CD4-positive, alpha-beta T cell (primary cell): ENCODE measurements at places on chromosomes 2 and 18.

- no peaks in the 10 kb centered on the region for H3K36me3 ChIP-seq
- no peak overlapping the region for H3K27ac ChIP-seq
- H3K4me3 ChIP-seq: no peak overlapping the region
- no peaks in the 10 kb centered on the region for H3K4me1 ChIP-seq
Observed at GRCh38 chr2:198441246-198441645, 636.9 kb downstream of the PLCL1 start.

GRCh38 chr2:99786636-99787390 is 297.0 kb upstream of the REV1 start:
- no peaks in the 10 kb centered on the region for H3K4me1 ChIP-seq
- H3K36me3 ChIP-seq: no peaks in the 10 kb centered on the region
- DNase-seq: no peak
- H3K4me3 ChIP-seq: no peak overlapping the region

DNA sequence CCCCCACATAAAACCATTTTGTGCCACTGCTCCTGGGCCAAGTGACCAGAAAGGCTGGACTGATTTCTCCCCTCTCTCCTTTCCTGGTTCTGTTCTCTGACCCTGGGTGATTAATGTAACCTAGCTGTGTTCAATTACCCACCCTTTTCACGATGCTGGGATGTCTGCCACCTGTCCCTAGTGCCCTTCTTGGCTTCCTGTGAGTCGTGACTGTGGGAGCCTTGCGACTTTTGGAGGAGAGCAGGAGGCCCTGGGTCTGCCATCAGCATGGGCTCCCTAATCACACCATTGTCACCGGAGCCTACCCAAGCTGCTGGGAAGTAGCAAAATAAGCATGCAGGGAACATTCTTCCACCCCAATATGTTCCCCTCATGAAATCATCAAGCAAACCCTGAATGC is 38.3 kb downstream of the SRSF7 start:
- no peak for DNase-seq
- H3K27ac ChIP-seq: no peak overlapping the region
- H3K36me3 ChIP-seq: peaks cover 27% of the 10 kb centered on the region

- no peaks in the 10 kb centered on the region for H3K27me3 ChIP-seq
- H3K4me1 ChIP-seq: peaks cover 3% of the 10 kb centered on the region
- no peak for DNase-seq
- H3K36me3 ChIP-seq: peaks cover 47% of the 10 kb centered on the region
- H3K27ac ChIP-seq: no peak overlapping the region
- no peak overlapping the region for H3K4me3 ChIP-seq
Observed at GRCh38 chr2:238015705-238016104, 45.1 kb upstream of the SCLY start.

- no peak overlapping the region for H3K27ac ChIP-seq
- no peak overlapping the region for H3K4me3 ChIP-seq
- no peaks in the 10 kb centered on the region for H3K36me3 ChIP-seq
- DNase-seq: no peak
Observed at GRCh38 chr2:108119492-108119891, 120.3 kb upstream of the SULT1C3 start.

DNA sequence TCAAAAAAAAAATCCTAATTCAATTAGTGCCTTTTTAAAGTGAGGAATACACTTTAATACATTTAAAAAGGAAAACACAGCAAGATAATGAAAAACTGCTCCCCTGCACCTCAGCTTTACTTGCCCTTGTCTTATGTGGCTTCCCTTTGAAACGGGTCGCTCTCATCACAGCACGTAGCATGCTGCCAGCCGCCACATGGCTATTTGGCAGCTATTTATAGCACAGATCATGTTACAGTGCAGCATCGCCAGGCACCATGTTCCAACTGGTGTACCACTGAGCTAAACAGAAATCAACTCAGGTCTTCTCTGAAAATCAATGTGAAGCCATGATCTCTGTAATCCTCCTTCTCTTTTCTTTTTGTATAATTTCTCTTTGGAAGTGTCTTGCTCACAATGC is 65.1 kb downstream of the TMEM182 start:
- no peak for DNase-seq
- H3K27ac ChIP-seq: no peak overlapping the region
- no peak overlapping the region for H3K4me3 ChIP-seq
- no peaks in the 10 kb centered on the region for H3K36me3 ChIP-seq

- no peak overlapping the region for H3K4me3 ChIP-seq
- H3K27me3 ChIP-seq: no peaks in the 10 kb centered on the region
- H3K27ac ChIP-seq: no peak overlapping the region
- no peaks in the 10 kb centered on the region for H3K36me3 ChIP-seq
Observed at GRCh38 chr2:214471382-214471781, 60.5 kb downstream of the VWC2L start.

DNA sequence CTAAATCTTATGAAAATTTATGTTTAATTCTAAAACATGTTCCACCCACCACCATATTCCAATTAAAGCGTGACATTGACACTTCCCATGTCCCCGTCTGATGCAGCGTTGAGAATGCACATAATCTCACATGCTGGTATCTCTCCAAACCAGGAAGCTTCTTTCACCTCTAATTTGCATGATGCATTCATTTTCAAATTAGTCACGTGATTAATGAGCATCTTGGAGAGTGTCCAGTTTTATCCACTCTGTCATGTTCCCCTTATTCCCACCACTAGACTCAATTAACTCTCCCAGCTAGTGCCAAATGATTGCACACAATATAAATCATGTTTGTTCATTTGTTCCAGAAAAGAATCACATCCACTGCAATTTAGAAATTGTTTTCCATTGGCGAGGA is 105.8 kb downstream of the RIT2 start:
- no peak for DNase-seq
- no peaks in the 10 kb centered on the region for H3K27me3 ChIP-seq
- H3K27ac ChIP-seq: no peak overlapping the region
- no peaks in the 10 kb centered on the region for H3K36me3 ChIP-seq
- no peak overlapping the region for H3K4me3 ChIP-seq
- H3K4me1 ChIP-seq: no peaks in the 10 kb centered on the region

GRCh38 chr2:11799826-11800225 is 53.4 kb downstream of the LPIN1 start:
- peaks cover 92% of the 10 kb centered on the region for H3K36me3 ChIP-seq
- H3K4me1 ChIP-seq: no peaks in the 10 kb centered on the region
- H3K27me3 ChIP-seq: no peaks in the 10 kb centered on the region

DNA sequence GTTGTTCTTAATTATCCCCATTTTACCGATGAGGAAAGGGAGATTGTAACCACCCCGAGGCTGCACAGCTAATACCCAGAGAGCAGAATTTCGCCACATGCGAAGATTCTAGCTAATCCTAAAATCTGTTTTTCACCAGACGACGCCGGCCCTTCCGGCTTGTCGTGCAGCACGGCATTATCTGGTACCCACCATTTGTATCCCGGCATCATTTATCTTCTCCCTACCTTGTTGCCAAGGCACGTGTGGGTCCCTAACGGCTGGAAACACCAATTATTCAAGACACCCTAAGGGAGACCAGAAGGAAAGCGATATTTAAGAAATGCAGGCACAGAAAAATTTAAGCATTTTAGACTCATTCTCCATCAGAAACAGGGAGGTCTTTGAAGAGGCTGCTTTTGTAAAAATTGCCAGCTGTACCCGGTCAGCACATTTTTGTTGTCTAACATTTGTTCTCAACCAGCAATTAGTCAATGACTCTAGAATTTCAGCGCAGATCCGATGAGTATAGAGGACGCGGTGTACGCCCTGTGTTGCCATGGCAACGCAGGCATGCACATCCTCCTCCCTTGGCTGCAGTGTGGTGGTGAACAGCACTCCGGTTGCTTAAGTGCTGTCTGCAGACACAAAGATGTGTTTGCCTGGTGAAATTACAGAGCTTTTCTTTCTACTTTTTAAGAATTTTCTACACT is 111.6 kb downstream of the AGAP1 start:
- no peaks in the 10 kb centered on the region for H3K4me1 ChIP-seq
- no peaks in the 10 kb centered on the region for H3K36me3 ChIP-seq
- H3K27me3 ChIP-seq: no peaks in the 10 kb centered on the region
- H3K27ac ChIP-seq: no peak overlapping the region
- DNase-seq: no peak

DNA sequence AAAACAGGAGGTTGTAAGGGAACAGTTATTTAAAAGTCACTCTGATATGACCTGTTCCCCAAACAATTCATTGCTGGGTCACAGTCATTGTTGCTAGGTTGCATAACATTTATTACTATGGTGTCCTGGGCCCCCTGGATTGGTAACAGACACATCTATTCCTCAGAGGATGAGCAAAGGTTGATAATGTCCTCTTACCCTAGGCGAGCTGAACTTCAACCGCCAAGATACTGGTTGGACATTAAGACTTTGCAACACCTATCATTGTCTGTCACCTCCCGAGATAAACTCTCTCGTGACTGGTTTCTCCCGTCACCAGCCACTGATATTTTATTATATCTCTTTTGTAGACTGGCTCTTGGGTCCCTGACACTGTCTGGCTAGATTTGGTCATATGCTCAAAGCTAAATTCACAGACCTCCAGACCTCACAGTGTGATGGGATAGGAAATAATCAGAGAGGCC is 361.3 kb downstream of the ZNF521 start:
- no peak for DNase-seq
- no peak overlapping the region for H3K4me3 ChIP-seq
- no peaks in the 10 kb centered on the region for H3K4me1 ChIP-seq
- H3K27ac ChIP-seq: no peak overlapping the region
- no peaks in the 10 kb centered on the region for H3K27me3 ChIP-seq

DNA sequence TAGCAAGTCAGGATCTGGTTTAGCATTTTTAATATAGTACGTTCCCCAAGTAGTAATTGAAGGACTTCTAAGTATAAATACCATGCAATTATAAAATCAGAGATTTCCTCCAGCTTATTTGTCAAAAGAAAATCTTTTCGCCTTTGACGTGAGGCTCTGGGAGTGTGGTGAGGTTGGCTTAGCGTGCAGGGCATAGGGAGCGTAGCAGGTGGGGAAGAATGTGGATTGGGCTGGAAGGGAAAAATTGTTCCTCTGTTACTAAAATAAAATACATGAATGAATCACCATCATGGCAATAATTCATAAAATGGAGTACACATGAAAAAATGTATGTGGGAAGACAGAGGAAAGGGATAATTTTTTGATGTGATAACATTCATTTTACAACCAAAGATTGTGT is 5.4 kb upstream of the IL1RL2 start:
- DNase-seq: no peak
- no peaks in the 10 kb centered on the region for H3K27me3 ChIP-seq
- no peaks in the 10 kb centered on the region for H3K36me3 ChIP-seq
- no peaks in the 10 kb centered on the region for H3K4me1 ChIP-seq
- no peak overlapping the region for H3K4me3 ChIP-seq

DNA sequence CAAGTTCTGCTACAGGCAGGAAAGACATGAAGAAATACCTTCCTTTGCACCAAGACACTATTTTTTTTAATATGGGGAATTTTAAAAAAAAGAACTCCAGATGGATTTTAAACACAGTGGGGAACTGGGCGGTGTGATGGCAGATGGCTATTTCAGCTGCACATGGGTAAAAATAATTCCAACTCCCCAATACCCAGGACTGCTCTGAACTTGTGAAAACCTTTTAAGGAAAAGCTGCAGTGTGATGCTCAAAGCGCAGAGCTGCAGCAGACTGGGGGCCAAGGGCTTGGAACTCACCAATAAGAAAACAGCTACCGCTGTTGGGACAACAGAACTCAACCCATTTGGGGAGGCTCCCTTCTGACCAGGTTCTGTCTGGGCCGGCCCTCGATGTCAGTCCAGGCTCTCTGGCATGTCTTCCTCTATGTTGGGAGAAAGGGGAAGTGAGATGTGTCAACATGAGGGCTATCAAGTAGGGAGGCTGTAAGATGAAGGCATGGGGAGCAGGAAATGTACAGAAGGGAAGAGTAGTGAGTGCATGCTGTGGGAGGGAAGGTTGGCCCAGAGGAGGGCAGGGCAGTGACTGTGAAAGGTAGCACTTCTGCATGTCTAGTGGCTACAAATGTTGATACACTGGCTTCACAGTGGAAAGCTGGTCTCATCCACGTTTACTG is 64.0 kb upstream of the SLC14A2 start:
- H3K36me3 ChIP-seq: no peaks in the 10 kb centered on the region
- no peak overlapping the region for H3K27ac ChIP-seq
- H3K27me3 ChIP-seq: no peaks in the 10 kb centered on the region
- no peaks in the 10 kb centered on the region for H3K4me1 ChIP-seq
- DNase-seq: no peak
- no peak overlapping the region for H3K4me3 ChIP-seq

DNA sequence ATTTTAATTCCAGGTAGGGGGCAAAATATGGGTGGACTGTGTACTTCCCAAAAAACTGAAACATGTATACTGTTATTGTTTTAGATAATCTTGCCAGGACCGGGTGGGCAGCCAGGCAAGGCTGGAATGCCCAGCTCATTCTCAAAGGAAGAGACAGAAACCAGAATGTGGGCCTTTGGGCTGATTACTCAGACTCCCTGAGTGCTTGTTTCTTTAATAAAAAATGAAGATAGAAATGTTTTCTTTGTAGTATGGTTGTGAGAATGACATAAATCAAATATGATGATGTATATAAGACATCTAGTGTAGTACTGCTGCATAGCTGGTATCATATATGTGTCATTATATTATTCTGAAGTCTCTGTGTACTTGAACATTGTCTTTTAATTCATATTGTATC is 231.6 kb upstream of the NT5C1B start:
- no peak overlapping the region for H3K27ac ChIP-seq
- no peaks in the 10 kb centered on the region for H3K27me3 ChIP-seq
- H3K4me1 ChIP-seq: no peaks in the 10 kb centered on the region
- no peak for DNase-seq
- H3K4me3 ChIP-seq: no peak overlapping the region

- DNase-seq: no peak
- no peak overlapping the region for H3K27ac ChIP-seq
- H3K4me3 ChIP-seq: no peak overlapping the region
- no peaks in the 10 kb centered on the region for H3K36me3 ChIP-seq
Observed at GRCh38 chr2:3669656-3670055, 11.7 kb downstream of the ALLC start.

- no peaks in the 10 kb centered on the region for H3K36me3 ChIP-seq
- H3K27me3 ChIP-seq: no peaks in the 10 kb centered on the region
- H3K4me3 ChIP-seq: no peak overlapping the region
- peaks cover 14% of the 10 kb centered on the region for H3K4me1 ChIP-seq
- H3K27ac ChIP-seq: no peak overlapping the region
Observed at GRCh38 chr2:28654663-28655320, 96.8 kb upstream of the PPP1CB start.

GRCh38 chr2:28471214-28471613 is 24.6 kb upstream of the PLB1 start:
- DNase-seq: no peak
- H3K36me3 ChIP-seq: no peaks in the 10 kb centered on the region
- H3K4me1 ChIP-seq: peaks cover 11% of the 10 kb centered on the region
- no peak overlapping the region for H3K27ac ChIP-seq
- no peaks in the 10 kb centered on the region for H3K27me3 ChIP-seq

GRCh38 chr18:12929477-12930083 is 18.2 kb upstream of the SEH1L start:
- no peak overlapping the region for H3K27ac ChIP-seq
- no peaks in the 10 kb centered on the region for H3K36me3 ChIP-seq
- H3K4me3 ChIP-seq: no peak overlapping the region

GRCh38 chr2:122028371-122029100 is 273.1 kb downstream of the TSN start:
- no peaks in the 10 kb centered on the region for H3K27me3 ChIP-seq
- H3K27ac ChIP-seq: no peak overlapping the region
- DNase-seq: no peak
- no peak overlapping the region for H3K4me3 ChIP-seq

- H3K27ac ChIP-seq: no peak overlapping the region
- no peaks in the 10 kb centered on the region for H3K36me3 ChIP-seq
- H3K27me3 ChIP-seq: no peaks in the 10 kb centered on the region
- no peak overlapping the region for H3K4me3 ChIP-seq
- no peaks in the 10 kb centered on the region for H3K4me1 ChIP-seq
Observed at GRCh38 chr18:36386150-36386920, 88.8 kb downstream of the FHOD3 start.

- H3K27me3 ChIP-seq: no peaks in the 10 kb centered on the region
- H3K36me3 ChIP-seq: no peaks in the 10 kb centered on the region
- DNase-seq: no peak
- H3K4me3 ChIP-seq: peak overlapping the region; percentile 37
Observed at GRCh38 chr2:241863536-241863954, 4.9 kb upstream of the PDCD1 start.
